D341Med (cell line): ENCODE measurements at places on chromosomes 13 and 19.

GRCh38 chr19:10112895-10113591, 1.6 kb downstream of the P2RY11 start:
- peak; percentile 81 for DNase-seq

GRCh38 chr19:2235381-2236063, 607 bp downstream of the PLEKHJ1 start:
- DNase-seq: no peak

DNA sequence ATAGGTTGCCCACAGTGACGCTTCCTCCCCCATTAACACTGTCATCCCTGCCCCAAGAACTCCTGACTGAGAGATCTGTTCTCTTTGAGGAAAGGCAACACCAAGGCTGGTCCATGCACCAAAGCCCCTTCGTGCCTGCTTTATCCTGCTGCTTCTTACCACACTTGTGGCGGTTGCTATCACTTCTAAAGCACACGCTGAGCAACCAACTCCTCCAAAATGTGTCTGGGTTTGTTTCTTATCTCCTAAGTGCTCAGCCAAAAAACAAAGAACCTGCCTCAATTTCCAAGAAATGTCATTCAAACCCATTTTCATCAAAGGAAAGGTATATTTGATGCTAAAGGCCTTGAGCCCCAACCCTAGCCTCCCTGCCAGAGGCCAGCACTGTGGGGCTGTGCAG, 14.6 kb downstream of the ATP7B start:
- DNase-seq: no peak

DNA sequence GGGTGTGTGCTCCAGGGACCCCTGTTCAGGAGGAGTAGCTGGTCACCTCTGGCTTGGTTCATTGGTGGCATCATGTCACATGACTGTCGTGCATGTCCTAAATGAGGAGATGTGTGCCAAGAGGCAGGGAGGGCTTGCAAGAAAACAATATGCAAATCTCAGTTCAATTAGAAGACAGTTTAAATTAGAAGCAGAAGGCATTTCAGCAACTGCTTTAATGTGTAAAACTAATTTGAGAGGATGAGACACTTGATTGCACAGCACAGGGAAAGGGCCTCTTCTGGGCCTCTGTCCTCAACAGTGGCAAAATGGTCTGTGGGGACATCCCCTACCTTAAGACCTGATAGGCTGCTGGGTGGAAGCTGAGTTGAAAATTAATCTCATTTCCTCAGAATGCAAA, 54.6 kb downstream of the SPATA13 start:
- no peak for DNase-seq

GRCh38 chr13:30448441-30448840, 17.3 kb downstream of the HMGB1 start:
- no peak for DNase-seq

DNA sequence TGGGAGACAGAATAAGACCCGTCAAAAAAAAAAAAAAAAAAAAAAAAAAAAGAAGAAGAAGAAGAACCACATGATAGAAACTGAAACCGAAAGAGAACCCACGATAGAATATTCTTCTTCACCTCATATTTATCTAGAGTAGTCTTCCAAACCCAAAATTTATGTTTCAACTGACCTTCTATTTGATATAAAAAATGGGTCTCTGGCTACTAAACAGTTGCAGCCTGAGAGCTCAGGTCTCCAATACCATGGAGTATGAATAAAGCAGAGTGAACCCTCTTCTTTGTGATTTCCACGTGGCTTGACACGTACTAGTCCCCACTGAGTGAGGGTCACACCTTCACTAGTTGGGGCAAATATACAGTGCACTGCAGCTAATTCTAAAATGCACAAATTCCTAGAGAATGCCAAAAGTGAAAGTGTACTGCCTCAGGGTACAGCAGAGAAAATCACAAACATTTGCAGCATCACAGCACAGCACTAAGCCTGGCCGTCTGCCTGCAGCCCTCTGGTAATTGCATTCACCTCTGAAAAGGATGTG, 30.8 kb upstream of the RFC3 start:
- DNase-seq: no peak

- no peak for DNase-seq
Measured at GRCh38 chr19:57210381-57210780, 19.1 kb downstream of the ZNF264 start.

DNA sequence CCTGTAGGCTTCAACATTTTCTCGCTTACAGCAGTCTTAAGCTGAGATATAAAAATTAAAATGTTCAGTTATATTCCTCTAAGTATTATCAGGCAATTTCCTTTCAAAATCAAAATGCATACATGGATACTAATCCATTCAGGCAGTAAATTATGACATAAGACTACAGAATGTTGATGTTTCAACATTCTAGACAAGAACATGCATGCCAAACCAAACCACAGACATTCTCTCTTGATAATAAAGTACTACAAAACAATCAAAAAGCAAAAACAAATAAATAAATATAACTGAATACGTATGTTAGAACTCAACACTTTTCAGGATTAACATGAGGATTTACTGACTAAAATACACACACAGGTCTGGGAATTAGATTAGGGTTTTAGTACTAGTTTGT, 7.7 kb downstream of the DIS3 start:
- no peak for DNase-seq

GRCh38 chr13:21670883-21671619, at the start of gene FGF9:
Gene FGF9 (plus strand): TSS chr13:21671073. CDS start chr13:21671913, 840 bp downstream.
- DNase-seq: peak; percentile 91

DNA sequence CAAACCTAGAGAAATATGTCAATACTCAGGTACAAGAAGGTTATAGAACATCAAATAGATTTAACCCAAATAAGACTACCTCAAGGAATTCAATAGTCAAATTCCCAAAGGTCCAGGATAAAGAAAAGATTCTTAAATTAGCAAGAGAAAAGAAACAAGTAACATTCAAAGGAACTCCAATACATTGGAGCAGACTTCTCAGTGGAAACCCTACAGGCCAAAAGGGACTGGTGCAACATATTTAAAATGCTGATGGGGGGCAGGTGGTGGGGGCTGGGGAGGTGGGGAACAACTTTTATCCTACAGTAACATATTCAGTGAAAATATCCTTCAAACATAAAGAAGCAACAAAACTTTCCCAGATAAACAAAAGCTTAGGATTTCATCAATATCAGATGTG, 23.1 kb downstream of the ITGBL1 start:
- DNase-seq: no peak

GRCh38 chr13:97477844-97478243, 43.9 kb downstream of the RAP2A start:
- no peak for DNase-seq

- no peak for DNase-seq
Measured at GRCh38 chr19:41918653-41919244, 9.5 kb downstream of the ERFL start.

GRCh38 chr13:108352599-108352998, 83.1 kb downstream of the TNFSF13B start:
- DNase-seq: no peak

GRCh38 chr13:30376426-30377311, 45.6 kb upstream of the UBE2L5 start:
- DNase-seq: no peak

GRCh38 chr13:39586151-39586550, 16.8 kb downstream of the LHFPL6 start:
- no peak for DNase-seq

DNA sequence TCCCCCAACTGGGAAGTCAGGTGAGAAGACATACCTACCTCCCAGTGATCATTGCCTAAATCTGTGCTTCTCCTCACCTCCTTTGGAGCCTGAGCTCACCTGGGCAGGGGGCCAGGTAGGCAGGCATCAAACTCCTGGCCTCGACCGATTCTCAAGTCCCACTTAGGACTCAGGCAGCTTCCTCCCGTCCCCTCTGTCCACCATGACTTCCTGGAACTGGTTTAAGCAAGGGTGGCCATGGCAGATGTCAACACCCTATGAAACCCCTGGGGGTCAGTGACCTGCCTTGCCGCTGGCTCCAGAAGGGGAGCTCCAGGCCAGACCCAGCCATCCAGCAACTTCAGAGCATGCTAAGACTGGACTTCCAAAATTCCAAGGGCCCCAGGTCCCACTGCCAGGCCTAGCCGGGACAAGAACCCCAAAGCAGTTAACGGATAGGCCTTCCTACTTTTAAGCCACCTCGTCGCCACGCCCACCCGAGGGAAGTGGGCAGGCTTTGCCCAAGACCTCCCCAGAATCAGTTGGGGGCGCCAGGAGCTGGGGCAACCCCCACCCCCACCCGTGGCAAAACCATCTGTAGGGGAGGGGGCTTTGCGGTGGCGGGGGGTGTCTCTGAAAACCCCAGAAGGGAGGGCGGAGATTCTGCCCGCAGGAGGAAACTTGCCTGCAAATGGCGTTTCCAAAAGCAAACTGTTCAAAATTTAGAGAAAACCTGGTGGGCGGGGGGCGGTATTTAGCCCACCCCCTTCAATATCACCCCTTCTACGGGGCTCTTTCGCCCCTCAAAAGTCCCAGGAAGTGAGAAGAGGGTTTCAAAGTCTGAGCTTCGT, 657 bp downstream of the PLIN3 start:
- DNase-seq: peak; percentile 47

GRCh38 chr13:99214232-99214631, 13.6 kb downstream of the UBAC2 start:
- DNase-seq: no peak

DNA sequence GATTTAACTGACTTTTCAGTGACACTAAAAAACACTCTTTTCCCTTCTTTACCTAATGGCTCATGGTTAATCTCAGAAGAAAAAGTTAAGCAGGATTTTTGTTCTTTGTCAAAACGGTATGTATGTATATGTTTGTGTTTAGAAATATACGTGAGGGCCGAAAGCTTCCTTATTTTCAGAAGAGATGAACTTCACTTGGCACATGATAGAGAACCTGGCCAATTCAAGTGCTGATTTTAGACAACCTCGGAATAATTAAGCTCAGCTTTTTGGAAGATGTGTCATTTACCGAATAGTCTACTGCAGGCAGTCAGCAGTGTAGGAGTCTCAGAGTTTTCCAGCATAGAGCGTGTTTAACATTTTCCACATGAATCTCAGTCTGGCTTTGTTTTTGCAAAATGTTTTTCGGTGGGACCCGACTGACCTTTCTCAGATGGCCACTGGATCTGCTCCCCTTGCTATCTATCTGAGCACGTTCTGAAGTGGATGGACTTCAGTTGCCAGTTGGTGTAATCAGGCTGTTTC, 4.6 kb downstream of the RNASEH2B start:
- DNase-seq: no peak

DNA sequence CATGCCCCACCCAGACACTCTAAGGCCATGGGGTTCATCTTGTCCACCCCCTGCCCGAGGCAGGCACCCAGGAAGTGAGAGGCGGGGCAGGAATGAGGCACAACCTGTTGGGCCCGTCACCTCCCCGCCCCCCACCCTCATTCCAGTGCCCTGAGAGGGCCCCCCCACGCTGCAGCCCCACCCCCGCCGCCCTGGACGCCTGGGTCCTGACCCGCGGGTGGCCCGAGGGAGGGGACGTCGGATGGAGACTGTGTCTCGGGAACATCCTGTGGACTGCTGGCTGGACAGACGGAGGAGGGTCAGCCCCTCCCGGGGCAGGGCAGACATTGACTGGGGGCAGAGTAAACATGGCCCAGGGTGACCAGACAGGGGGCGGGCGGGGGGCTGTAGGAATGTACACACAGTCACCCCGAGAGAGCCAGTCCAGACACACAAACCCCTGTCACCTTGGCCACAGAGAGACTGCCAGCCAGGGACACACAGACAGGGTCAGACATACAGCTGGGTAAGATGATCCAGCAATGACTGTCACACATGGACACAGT, 7.4 kb upstream of the JUNB start:
- no peak for DNase-seq

DNA sequence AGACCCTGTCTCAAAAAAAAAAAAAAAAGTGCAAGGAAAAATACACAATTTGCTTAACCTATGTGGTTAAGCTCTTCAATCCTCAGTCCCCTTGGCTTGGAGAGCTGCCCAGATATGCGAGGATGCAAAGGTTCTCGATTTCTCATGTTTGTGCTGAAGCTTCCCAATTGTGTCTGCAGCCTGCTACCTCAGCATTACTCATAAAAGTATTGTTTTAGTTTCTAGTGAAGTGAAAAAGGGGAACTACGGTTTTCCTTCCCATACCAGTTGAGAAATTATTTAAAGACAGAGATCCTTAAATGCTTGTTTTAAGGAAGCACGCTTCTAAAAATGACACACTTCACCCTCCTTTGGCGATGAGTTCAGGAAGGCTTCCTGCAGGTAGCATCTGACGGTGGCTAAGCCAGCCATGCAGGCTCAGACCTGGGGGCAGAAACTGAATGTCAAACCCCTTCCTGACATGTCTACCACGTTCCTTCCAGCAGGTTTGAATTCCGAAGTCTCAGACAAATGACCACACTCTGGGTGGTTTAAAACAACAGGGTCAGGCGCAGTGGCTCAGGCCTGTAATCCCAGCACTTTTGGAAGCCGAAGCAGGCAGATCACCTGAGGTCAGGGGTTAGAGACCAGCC, 47.9 kb downstream of the RUBCNL start:
- DNase-seq: no peak

DNA sequence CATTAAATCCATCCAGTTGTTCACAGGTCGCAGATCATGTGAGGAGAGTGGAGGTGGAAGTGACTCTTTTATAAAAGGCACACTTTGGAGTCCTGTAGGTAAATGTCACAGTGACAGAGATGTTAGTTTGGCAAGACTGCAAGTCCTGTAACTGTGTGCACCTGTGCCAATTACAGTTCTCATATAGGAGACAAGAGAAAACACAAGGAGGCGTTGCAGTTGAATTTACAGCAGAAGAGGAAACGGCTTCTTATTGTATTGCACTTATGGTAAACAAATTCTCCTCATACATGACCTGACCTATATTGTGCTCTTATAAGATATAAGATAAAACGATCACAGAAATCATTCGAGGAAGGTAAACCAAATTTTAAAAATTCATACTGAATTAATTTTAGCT, 732.8 kb upstream of the SLC10A2 start:
- no peak for DNase-seq

DNA sequence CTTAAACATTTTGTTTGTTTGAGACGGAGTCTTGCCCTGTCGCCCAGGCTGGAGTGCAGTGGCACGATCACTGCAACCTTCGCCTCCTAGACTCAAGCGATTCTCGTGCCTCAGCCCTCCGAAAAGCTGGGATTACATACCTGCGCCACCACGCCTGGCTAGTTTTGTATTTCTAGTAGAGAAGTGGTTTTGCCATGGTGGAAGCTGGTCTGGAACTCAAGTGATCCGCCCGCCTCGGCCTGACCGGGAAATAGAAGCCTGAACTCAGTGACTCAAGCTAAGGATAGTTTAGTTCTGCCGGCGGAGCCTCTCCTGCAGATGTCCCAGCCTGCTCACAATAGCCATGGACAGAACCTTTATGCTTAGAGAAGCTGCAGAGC, 53.0 kb upstream of the ZNF254 start:
- peak; percentile 33 for DNase-seq

DNA sequence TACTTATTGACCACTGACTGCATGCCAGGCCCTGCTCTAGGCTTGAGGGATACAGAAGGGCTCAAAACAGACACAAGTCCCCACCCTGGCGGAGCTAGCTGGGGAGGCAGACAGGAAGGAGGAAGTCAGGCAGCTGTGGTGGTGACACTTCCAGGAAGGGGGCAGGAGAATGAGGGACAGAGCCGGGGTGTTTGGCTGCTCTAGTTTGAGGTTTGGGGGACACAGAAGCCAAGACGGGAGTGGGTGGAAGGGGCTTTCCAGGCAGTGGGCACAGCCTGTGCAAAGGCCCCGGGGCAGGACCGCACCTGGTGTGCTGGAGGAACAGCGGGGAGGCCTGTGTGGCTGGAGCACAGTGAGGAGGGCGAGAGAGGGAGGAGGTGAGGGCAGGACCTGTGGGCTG, 4.0 kb downstream of the MRPL54 start:
- no peak for DNase-seq
